ENCODE measurements at places on chromosomes 3 and 15.

GRCh38 chr15:99437315-99438223, 128.2 kb upstream of the MEF2A start:
- no peak for DNase-seq

GRCh38 chr3:170689893-170690660, 104.2 kb upstream of the SLC7A14 start:
- no peak for DNase-seq

DNA sequence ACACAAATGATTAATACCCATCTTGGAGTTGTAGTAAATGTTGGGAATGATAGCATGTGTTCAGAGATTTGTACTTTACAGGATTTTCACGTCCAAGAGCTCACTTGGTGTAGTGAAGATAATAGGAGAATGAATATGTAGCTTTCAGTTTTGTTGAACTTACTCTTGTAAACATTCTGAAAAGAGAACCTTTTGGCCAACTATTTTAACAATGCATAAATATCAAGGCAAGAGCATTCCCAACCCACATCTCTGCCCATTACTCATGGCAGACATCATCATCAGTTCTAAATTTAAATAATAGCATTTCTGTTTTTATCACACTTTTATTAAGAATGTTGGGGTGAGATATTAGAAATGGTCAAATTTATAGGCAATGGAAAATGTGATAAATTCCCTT, 465.2 kb upstream of the TPRG1 start:
- DNase-seq = no peak

DNA sequence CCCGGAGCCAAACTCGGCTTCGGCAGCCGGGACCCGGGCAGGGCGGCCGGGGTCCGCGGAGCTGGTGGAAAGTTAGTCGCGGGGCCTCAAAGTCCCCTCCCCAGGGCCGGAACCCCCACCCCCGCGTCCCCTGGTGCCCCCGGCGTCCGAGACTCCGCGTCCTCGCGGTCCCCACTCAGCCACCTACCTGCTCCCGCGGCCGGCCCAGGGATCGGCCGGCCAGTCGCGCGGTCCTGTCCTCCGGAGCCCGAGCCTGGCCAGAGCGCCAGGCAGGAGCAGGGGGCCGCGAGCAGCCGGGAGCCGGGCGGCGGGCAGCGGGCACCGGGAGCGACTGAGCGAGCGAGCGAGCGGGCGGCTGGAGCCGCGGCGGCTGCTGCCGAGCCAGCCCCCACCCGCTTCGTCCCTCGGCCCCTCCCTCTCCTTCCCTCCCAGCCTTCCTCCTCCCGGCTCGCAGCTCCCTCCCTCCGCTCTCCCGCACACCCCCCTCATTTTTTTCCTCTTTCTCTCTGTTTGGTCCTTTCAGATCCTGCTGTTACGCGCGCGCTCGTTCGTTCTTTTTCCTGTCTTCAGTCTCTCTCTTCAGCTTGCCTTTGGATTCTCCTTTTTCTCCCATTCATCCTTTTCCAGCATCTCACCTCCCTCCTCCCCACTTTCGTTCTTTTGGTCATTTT, at the start of gene MEGF11:
TSS of gene MEGF11 (minus strand) at position 333 of the 671 bp plus-strand sequence. CDS start 125,347 bp downstream, outside the sequence.
- no peak for DNase-seq

- DNase-seq = no peak
Observed at GRCh38 chr15:41258750-41259471, 27.8 kb downstream of the CHP1 start.

DNA sequence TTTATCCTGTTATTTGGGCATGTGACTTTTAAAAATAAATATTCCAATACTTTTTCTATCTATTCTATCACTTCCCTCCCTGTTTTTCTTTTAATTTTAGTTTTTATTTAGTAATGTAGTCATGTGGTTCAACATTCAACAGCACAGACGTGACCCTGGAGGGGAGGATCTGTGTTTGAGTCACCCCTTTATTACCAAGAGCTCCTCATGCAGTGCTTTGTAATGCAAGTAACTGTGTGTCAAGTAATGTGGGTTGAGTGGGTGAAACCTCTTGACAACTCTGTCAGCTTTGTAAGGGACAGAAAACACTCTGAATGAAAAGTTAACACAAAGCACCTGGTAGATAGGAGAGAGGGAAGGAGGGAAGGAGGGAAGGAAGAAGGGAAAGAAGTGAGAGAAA, 89.7 kb upstream of the FGF12 start:
- peak; percentile 67 for DNase-seq

DNA sequence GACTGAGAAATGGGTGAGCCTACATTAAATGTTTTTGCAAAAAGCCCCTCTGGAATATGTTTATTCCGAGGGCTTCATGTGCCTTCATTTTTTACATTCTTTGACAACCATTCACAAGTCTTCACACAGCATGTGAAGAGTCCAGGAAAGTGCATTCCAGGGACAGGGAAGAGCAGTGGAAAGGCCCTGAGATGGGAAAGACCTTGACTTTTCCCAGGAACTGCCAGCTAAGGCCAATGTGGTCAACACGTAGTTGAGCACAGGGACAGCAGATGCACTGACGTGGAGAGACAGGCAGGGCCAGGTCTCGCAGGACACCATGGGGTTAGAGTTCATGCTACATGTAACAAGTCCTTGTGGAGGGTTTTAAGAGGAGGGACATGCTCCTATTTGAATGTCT, 21.7 kb downstream of the SSR3 start:
- no peak for DNase-seq

Data from RCC 7860 (cell line).